ENCODE measurements at places on chromosomes 4 and X. TPM values are rescaled to one million over a fixed set of nuclear protein-coding genes. Genes with fewer than 3 reads are reported as not detected.

GRCh38 chr4:92791871-92792440 lies 488.2 kb downstream of the GRID2 start:
- DNase-seq = no peak

DNA sequence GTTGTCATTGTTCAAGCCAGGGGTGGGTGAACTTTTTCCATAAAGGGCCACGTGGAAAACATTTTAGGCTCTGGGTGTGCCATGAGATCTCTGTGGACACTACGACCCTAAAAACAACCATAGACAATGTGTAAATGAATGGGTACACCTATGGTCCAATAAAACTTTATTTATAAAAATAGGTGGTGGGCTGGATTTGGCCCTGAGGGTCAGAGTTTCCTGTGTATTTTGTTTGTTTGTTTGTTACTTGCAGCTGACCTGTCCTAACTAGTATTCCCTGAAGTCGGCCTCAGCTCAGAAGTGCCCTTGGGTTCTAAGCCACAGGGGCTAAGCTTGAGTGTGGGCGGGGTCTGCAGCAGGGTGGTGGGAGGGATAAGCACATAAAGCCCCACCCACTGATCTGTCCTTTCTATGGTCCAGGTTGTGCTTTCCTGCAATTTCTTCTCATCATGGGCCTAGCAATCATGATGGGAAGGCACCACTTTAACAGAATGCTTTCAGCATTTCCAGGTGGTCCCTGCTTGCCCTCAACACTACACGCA lies 17.2 kb upstream of the DRD5 start:
- DNase-seq = no peak

GRCh38 chr4:150329373-150329772 lies 251.1 kb downstream of the DCLK2 start:
- DNase-seq = no peak

- peak; percentile 31 for DNase-seq
Measured at GRCh38 chr4:143185253-143186107, 763 bp downstream of the USP38 start.

- no peak for DNase-seq
Measured at GRCh38 chr4:4980621-4981230, 38.5 kb downstream of the CYTL1 start.

Gene OTUD6A
- total RNA-seq = not detected

- peak; percentile 0 for DNase-seq
Measured at GRCh38 chrX:52420824-52421443, 52.1 kb downstream of the XAGE2 start.

DNA sequence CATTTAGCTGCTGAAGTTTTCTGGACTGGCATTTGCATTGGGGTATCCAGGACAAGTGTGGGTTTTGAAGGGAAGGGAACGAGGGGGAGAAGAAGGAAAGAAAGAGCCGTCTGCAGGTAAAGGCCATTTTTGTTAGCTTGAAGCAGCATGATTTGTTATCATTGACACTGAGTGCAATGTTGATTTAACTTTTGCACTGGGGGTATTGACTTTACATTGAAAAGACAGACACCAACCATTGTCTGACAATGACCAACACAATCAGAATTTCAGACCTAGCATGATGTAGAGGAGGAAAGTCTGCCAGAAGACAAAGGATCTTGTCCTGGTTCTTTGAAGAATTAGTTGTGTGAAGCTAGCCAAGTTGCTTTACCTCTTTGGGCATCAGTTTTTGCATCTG lies 39.6 kb upstream of the IGFBP7 start:
- no peak for DNase-seq
